Mucosa of gallbladder (tissue), 1 donor: ENCODE measurements at places on chromosomes 7 and 10.

- no peak for DNase-seq
These were observed 23.0 kb downstream of the BMPR1A start for GRCh38 chr10:86779220-86780017.

DNA sequence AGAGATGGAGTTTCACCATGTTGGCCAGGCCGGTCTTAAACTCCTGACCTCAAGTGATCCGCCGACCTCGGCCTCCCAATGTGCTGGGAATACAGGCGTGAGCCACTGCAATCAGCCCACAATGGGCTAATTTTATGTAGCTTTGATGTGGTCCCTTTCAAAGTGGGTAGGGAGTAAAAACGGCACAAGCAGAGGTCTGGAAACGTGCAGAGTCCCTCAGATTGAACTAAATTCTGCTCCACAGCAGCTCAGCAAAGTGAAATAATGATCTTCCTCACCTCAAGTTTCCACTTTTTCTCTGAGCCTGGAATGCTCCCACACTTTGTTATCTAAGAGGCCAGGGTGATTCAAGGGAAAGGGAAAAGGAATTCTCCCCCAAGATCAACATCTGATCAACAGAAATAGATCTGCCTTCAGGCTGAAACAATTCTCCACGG, 6.1 kb downstream of the CCDC3 start:
- no peak for DNase-seq

- DNase-seq = no peak
These were observed 2.9 kb downstream of the RAMP3 start for GRCh38 chr7:45160417-45160881.

GRCh38 chr7:36522453-36523007, 132.9 kb downstream of the ANLN start:
- no peak for DNase-seq

DNA sequence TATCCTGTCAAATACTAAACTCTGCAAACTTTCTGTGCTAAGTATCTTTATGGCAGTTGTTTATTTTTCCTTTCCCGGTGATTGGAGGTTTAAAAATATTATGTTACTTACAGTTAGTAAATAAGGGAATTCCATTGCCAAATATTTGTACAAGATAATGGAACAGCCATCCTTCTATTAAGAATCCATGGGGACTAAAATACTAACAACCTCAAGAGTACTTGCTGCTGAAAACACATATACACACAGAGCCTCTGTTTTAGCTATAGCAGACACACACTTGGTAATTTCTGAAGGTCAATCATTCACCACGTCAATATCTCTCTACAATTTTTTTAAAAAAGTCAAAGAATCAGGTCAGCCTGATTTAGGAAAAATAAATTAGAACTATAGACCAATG, 32.4 kb downstream of the TSPAN12 start:
- no peak for DNase-seq

- no peak for DNase-seq
These were observed 30.2 kb downstream of the NPTX2 start for GRCh38 chr7:98647326-98647725.

GRCh38 chr7:101170617-101171441, 5.5 kb upstream of the VGF start:
- no peak for DNase-seq

DNA sequence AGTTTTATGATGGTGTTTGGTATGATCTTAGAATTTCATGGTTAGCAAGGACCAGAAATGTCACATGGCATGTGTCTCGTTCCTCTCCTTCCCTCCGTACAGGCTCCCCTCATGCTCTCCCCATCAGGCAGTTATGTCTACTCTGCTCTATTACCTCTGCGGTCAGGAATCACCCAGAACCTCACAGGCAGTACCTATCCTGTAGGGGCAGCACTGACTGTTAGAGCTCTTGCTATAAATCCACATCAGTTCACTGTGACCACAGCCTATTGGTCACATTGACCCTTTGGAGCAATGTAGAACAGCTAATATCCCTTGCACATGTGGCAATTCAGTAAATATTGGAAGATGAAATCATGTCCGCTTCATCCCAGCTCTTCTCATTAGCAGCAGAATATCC, 151.8 kb downstream of the WNT2 start:
- no peak for DNase-seq

- DNase-seq = peak; percentile 16
These were observed 113.3 kb downstream of the KCNMA1 start for GRCh38 chr10:77524281-77524711.

- DNase-seq = no peak
These were observed 58.5 kb downstream of the HSPA12A start for GRCh38 chr10:116683821-116684220.

- DNase-seq = no peak
These were observed 49.6 kb upstream of the HELLS start for GRCh38 chr10:94496010-94496409.

GRCh38 chr7:157310676-157311185, 26.1 kb upstream of the DNAJB6 start:
- no peak for DNase-seq

DNA sequence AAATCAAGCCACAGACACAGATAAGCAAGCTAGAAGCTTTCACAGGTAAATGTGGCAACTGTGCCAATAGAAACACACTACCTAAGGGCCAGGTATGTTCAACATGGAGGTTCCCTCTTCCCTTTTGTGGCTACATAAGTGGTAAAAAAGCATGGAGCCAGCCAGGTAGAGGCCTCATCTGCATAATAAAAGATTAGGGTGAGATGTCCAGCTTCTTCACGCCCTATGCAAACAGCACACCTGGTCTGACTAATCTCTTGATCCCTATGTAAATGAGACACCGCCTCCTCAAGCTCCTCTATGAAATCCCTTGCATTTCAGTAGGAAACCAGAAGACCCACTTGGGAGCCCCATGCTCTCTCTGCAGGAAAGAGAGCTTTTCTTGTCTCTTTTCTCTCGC, 282.2 kb downstream of the NEBL start:
- no peak for DNase-seq

DNA sequence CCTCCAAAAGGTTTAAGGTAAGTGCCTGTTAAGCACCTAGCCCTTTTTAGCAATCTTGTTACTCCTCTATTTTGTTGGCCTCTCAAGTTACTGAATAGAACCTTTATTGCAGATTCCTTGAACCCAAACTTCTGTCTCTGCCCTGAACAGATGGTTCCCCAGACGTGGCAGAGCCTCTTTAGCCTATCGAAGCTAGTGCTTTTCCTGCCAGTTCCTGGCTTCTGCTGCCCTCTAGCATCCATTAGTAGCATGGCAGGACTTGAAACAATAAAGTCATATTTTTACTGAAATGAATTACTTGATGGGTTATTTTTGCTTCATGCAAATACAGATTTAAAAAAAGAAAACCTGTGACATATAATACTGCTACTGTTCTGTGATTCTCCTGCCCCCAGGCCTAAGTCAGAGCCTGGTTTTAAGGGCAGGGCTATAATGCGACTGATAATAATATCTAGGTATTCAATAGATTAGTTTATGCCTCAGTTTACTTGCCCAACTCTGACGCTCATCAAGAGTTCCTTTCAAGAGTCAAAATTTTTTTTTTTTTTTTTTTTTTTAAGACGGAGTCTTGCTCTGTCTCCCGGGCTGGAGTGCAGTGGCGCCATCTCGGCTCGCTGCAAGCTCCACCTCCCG, 84.3 kb upstream of the PHF14 start:
- DNase-seq = peak; percentile 26

DNA sequence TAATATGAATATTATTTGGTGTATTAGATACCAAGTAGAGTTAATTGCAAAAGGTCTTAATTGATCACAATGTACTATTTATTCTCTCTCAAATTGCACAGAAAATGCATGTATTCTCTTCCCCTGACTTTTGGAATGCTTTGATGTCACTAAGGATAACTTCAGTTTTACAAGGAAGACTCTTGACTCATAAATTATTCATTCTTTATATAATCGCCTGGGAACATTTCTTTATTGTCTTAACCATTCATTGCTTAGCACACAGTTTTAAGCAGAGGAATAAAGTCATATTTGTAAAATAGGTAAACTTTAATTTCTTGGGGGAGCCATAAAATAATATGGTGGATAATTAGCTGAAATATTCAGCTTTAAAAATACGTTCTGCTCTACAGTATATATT, 306.0 kb upstream of the TMEM229A start:
- no peak for DNase-seq

DNA sequence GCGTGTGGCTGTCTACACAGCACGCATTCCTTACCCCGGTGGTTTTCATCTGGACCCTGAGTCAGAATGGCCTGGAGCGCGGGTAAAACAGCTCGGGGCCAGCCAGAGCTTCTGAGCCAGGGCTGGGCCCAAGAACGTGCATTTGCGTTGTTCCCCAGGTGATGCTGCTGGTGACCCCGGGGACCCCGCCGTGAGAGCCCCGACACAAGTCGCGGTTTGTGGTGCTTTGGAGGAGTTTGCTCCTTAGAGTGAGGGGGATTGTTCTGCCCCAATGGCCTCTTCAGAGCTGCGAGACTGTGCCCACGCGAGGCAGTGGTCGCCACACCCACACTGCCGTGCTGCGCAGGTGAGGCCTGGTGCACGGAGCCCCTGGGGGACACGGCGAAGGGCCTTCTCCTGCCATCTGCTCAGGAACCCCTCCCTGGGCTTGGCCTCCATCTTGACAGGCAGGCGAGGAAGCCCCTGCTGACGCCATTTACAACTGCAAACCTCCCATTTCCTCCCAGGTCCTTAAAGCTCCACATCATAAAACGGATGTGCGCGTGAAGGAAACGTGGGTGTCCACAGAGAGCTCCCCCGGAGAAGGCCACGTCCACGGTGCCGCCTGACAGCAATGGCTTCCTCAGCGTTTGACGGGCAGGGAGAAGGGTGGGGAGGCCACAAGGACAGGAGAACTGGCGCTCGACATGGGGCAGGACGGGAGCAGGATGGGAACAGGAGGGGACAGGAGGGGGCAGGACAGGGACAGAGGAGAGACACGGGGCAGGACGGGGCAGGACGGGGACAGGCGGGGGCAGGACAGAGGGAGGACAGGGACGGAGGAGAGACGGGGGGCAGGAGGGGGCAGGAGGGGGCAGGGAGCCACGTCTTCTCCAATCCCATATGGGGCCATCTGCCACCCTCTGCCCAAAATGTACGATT, 477.2 kb downstream of the DNAJB6 start:
- DNase-seq = no peak

GRCh38 chr7:138602451-138602850, 98.7 kb downstream of the SVOPL start:
- DNase-seq = no peak

DNA sequence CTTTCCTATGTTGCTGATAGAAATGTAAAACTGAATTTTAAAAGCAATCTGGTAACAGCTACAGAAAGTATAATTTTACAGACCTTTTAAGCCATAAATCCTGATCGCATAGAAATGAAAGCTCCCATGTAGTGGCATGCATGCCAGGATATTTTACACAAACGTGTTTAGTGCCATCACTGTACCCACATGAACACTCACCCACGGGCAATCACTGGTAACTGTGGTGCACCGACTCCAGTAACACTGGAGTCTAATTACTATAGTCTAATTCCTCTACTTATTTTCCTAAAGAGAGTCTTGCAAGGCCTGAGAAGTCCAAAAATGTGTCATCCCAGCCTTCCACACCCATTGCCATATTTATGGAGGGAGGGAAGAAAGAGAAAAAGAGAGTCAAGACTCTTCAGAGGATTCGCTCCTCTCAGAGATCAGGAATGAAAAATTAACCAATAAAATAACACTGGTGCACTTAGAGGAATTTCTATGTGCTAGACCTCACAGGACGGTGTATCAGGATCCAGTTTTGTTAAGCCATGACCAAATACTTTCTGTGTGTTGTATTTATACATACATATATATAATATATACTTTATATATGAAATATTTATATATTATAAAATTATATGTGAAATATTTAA, 48.9 kb upstream of the AKR1C1 start:
- DNase-seq = no peak

DNA sequence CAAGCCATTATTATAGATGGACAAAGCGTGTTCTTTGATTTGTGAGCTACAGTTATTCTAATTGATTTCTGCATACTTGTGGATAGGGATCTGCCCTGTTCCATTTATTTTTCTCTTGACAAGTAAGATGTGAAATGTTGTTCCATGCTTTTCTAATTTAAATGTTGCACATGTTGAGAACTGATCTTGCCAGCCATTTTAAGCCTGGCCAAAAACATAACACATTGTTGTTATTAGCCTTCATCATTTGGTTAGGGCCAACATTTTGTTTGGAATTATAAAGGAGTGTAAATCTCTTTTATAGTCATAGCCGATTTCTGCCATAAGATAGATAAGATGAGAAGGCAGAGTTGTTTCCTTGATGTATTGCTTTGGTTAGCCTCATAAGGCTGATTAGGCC, 117.0 kb downstream of the WNT2 start:
- DNase-seq = no peak

DNA sequence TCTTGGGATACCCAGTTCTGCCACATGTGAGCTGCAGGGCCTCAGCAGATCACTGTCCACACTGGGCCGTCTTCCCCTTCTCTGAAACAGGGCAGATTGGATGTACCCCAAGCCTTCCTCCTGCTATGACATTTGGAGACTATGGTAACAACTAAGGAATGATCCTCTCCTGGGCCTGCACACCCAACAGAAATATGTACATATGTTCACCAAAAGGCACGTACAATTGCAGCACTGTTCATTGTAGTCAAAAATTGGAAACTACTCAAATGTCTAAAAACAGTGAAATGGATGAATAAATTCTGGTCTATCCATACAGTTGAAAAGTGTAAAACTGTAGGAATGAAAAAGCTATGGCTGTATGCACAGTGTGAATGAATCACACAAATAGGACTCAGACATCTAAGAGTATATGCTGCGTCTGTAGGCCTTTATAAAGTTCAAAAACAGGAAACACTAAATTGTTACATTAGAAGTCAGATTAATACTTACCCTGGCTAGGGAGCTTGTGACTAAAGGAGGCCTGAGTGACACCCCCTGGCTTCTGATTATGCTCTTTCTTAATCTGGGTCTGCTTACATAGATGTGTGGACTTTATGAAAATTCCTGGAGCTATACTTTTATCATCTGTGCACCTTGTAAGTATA, 16.1 kb upstream of the XPNPEP1 start:
- DNase-seq = no peak

- DNase-seq = no peak
These were observed 35.6 kb downstream of the PRPS1L1 start for GRCh38 chr7:17991866-17992648.

DNA sequence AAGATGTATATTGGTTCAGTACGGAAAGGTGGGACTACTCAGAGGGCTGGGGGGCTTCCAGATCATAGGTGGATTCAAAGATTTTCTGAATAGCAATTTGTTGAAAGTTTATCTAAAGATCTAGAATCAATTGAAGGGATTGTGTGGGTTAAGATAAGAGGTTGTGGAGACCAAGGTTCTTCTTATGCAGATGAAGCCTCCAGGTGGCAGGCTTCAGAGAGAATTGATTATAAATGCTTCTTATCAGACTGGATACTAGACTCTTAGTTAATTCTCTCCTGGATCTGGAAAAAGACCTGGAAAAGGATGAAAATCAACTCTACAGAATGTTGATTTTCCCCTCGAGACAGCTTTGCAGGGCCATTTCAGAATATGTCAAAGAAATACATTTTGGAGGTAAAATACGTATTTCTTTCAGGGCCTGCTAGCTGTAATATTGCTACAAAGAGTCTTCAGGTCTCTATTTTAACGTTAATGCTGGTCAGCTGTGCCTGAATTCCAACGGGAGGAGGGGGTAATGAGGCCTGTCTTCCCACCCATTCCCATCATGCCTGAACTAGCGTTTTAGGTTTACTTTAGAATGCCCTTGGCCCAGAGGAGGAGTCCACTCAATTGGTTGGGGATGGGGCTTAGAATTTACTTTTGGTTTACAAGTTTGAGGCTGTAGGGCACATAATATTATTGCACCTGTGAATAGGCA, 12.8 kb upstream of the GPR15LG start:
- DNase-seq = no peak
